HCT116 (cell line): ENCODE measurements at places on chromosomes 16 and 17.
A peak's percentile ranks its signal among the peaks of the same experiment; 100 is the strongest.

DNA sequence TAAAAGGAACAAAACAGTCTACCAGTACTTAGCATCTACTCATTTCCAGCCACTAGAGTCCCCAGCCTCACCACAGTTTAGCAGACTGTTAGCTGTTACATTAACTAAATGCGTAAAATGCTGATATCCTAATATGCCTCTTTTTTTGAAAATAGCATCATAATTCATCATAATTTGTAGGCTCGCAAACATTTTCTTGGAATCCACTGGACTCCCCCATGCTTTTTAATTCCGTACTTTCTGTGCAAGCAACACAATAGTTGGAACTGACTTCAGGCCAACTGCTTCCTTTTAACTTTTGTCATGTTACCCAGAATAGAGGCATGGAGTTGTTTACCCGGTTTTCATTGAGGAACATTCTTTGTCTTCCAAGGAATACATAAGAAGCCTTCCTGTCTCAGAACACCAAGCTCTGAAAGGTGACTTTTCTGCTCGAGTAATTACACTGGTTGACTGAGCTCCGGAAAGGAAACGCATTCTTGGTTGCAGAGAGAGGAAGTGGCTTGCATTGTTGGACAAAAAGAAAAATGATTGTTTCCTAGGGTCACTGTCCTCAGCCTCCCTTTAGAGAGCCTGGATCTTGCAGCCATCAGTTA, 30.9 kb upstream of the SEC14L1 start:
- no peaks in the 10 kb centered on the region for H3K4me1 ChIP-seq
- no peak for DNase-seq
- H3K27me3 ChIP-seq, result no peaks in the 10 kb centered on the region

GRCh38 chr16:86740298-86740697, 161.9 kb downstream of the FOXL1 start:
- H3K27ac ChIP-seq, result no peak overlapping the region
- H3K4me1 ChIP-seq, result peaks cover 2% of the 10 kb centered on the region; the same call in 1 of the 2 replicates
- no peak for DNase-seq
- H3K36me3 ChIP-seq, result no peaks in the 10 kb centered on the region
- H3K27me3 ChIP-seq, result no peaks in the 10 kb centered on the region; the same call in 1 of the 2 replicates
- no peak overlapping the region for H3K4me3 ChIP-seq

DNA sequence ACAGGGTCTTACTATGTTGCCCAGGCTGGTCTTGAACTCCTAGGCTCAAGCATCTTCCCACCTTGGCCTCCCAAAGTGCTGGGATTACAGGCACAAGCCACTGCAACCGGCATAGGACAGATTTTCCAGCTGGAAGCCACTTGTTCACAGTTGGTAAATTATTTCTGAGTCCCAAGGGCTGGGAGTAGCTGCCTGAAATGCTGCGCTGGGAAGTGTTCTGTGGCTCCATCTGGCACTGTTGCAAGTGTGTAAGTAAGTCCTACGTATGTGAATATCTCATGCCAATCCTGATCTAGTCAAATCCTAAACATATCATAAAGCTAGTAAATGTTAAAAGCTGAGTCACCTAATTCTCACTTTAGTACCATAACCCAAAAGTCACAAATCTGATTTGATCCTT, 48.1 kb downstream of the YWHAE start:
- DNase-seq, result no peak
- peaks cover 39% of the 10 kb centered on the region for H3K36me3 ChIP-seq
- no peak overlapping the region for H3K4me3 ChIP-seq
- no peaks in the 10 kb centered on the region for H3K27me3 ChIP-seq

DNA sequence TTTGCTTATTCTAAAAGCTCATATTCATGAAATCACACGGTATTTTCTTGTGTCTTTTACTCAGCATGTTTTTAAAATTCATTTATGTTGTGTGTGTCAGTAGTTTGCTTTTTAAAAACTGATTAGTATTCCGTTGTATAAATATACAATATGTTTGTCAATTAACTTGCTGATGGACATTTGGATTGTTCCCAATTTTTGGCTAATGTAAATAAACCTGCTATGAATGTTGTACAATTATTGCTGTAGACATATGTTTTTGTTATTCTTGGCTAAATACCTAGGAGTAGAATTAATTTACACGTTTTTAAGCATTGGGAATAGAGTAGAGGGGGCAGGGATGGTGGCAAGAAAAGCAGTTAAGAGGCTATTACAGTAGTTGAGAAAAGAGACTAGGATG, 199.5 kb upstream of the CCL2 start:
- no peaks in the 10 kb centered on the region for H3K36me3 ChIP-seq
- H3K27ac ChIP-seq, result no peak overlapping the region
- no peaks in the 10 kb centered on the region for H3K27me3 ChIP-seq
- DNase-seq, result no peak
- H3K4me3 ChIP-seq, result no peak overlapping the region

GRCh38 chr16:88282564-88283395, 100.0 kb upstream of the ZNF469 start:
- no peak overlapping the region for H3K27ac ChIP-seq
- H3K27me3 ChIP-seq, result peaks cover 7% of the 10 kb centered on the region; the same call in 1 of the 2 replicates
- H3K4me1 ChIP-seq, result peaks cover 7% of the 10 kb centered on the region; the same call in 1 of the 2 replicates
- H3K4me3 ChIP-seq, result no peak overlapping the region
- no peak for DNase-seq
- no peaks in the 10 kb centered on the region for H3K36me3 ChIP-seq

DNA sequence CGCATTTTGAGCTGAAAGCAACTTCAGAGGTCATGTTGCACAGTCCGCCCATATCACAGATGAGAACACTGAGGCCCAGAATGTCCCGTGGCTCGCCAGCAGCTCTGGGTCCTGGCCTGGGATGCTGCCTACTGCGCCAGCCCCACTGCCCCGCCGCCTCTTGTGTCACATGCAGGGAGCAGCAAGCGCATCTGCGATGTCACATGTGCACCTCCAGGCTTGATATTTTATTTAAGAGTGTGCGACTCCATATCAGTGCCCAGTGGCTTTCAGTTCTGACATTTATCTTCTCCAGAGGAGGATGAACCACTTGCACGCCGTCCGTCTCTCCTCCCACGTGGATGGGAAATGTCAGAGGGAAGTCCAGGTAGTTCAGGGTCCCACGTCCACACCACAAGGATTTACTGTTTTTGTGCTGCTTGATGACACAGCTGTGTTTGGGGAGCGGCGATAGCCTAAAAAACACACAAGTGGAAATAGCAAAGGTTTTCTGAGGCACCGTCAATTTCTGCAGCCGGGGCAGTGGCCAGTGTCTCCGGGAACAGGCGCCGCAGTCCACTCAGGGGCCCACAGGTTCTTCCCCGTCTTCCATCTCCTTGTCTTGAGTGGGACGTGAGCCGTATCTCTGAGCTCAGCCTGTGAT, 7.0 kb upstream of the RBFOX3 start:
- H3K36me3 ChIP-seq, result no peaks in the 10 kb centered on the region
- peaks cover 57% of the 10 kb centered on the region for H3K27me3 ChIP-seq
- no peak overlapping the region for H3K4me3 ChIP-seq
- no peak for DNase-seq
- no peak overlapping the region for H3K27ac ChIP-seq

DNA sequence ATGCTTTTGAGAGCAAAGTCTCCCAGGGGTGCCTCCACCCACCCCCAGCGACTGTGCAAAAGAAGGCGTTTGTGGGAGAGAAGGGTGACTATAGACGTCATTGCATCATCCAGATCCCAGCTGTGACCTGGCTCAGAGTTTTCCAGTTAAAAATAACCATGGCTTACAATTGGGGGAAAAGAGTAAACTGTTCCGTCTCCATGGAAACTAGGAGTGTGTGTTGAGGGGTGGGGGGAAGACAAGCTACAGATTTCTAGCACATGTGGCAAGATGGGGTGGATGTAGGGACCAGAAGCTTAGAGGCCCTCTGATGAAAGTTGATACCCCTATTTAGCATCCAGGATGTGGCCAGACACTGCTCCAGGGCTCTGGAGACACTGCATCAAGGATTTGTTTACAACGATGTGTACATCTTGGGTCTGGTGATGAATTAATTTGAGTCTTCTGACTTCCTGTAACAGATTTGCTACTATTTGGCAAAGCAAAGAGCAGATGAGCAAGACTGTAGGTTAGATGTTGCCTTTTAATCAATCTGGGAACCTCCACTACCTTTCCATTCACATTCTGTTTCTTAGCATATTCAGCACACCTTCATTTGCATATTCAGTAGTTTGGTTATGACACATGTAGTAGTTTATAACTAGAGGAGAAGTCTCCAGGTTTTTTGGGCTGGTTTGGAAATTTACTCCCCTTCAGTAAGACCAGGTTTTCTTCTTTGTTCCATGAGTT, 6.2 kb upstream of the DUSP14 start:
- DNase-seq, result no peak
- H3K4me1 ChIP-seq, result peaks cover 33% of the 10 kb centered on the region
- no peak overlapping the region for H3K4me3 ChIP-seq
- H3K36me3 ChIP-seq, result 0 out of 2 replicates have a peak, but pooled peaks cover 3% of the 10 kb centered on the region
- H3K27ac ChIP-seq, result no peak overlapping the region
- H3K27me3 ChIP-seq, result no peaks in the 10 kb centered on the region

- no peaks in the 10 kb centered on the region for H3K36me3 ChIP-seq
- H3K4me3 ChIP-seq, result no peak overlapping the region
- H3K27me3 ChIP-seq, result no peaks in the 10 kb centered on the region
- H3K27ac ChIP-seq, result no peak overlapping the region
Measured at GRCh38 chr16:78249832-78250231, 150.4 kb downstream of the WWOX start.

- no peak for DNase-seq
- H3K36me3 ChIP-seq, result no peaks in the 10 kb centered on the region
- H3K27ac ChIP-seq, result no peak overlapping the region
- H3K4me1 ChIP-seq, result peaks cover 36% of the 10 kb centered on the region
- no peak overlapping the region for H3K4me3 ChIP-seq
- no peaks in the 10 kb centered on the region for H3K27me3 ChIP-seq
Measured at GRCh38 chr17:67639979-67640378, 77.8 kb upstream of the NOL11 start.

DNA sequence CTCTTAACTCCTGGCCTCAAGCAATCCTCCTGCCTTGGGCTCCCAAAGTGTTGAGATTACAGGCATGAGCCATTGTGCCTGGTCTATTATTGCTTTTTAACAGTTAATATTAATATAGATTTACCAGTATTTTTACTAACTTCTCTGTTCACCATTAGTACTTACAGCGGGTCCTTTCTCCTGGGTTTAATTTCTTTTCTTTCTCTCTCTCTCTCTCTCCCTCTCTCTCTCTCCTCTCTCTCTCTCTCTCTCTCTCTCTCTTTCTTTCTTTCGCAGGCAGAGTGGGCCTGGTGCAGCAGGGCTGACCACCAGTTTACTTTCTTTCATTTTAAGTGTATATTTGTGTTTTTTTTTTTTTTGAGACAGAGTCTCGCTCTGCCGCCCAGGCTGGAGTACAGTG, 14.7 kb upstream of the DHX40 start:
- no peaks in the 10 kb centered on the region for H3K36me3 ChIP-seq
- DNase-seq, result no peak
- no peaks in the 10 kb centered on the region for H3K27me3 ChIP-seq
- no peak overlapping the region for H3K4me3 ChIP-seq

DNA sequence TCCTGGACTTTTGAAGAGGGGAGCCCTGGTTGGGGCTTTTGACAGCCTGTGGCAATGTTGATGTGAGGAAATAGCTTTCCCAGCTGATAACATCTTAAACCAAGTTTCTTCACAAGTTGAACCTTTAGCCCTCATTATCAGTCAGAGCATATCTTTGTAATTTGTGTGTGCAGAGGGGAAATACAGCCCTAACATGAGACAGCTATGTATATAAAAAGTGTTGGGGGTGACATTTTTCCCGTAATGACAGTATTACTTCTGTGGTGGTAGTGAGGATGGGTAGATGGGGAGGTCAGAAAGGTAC, 221.1 kb downstream of the FTO start:
- H3K4me1 ChIP-seq, result no peaks in the 10 kb centered on the region
- H3K36me3 ChIP-seq, result no peaks in the 10 kb centered on the region
- H3K27ac ChIP-seq, result no peak overlapping the region
- DNase-seq, result no peak
- no peaks in the 10 kb centered on the region for H3K27me3 ChIP-seq
- H3K4me3 ChIP-seq, result no peak overlapping the region

GRCh38 chr16:82832821-82833220, 206.1 kb downstream of the CDH13 start:
- no peaks in the 10 kb centered on the region for H3K36me3 ChIP-seq
- no peak overlapping the region for H3K4me3 ChIP-seq
- H3K27me3 ChIP-seq, result no peaks in the 10 kb centered on the region
- DNase-seq, result no peak
- no peak overlapping the region for H3K27ac ChIP-seq

- no peak overlapping the region for H3K4me3 ChIP-seq
- no peak for DNase-seq
- H3K27ac ChIP-seq, result no peak overlapping the region
- H3K36me3 ChIP-seq, result no peaks in the 10 kb centered on the region
- no peaks in the 10 kb centered on the region for H3K27me3 ChIP-seq
Measured at GRCh38 chr17:185445-186138, 4.1 kb upstream of the DOC2B start.

DNA sequence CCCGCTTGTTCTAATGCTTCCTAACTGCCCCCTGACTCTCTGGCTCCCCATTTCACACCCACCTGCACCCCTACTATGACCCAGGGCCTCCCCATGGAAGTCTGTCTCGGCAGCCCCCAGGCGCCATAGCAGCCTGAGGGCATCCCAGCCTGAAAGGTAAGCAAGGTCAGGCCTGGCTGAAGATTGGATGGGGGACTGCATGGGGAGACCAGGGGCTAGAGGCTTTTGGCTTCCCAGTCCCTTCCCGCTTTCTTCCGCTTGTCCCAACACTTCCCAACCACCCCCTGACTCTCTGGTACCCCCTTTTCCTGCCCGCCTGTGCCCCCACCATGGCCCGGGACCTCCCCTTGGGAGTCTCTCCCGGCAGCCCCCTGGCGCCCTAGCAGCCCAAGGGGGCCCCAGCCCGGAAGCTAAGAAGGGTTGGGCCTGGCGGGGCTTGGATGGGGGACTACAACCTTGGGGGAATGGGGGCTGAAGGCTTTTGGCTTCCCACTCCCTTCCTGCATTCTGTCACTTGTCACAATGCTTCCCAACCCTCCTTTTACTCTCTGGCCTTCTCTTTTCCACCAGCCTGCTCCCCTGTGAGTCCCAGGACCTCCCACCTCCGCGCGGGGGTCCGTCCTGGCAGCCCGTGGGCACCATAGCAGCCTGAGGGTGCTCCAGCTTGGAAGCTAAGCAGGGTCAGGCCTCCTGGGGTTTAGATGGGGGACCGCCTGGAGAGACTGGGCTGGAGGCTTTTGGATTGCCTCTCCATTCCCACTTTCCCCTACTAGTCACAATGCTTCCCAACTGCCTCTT, 2288.4 kb downstream of the TP53TG3F start:
- no peaks in the 10 kb centered on the region for H3K27me3 ChIP-seq
- H3K36me3 ChIP-seq, result no peaks in the 10 kb centered on the region
- no peak for DNase-seq
- no peak overlapping the region for H3K4me3 ChIP-seq
- no peak overlapping the region for H3K27ac ChIP-seq

- H3K27ac ChIP-seq, result no peak overlapping the region
- no peaks in the 10 kb centered on the region for H3K4me1 ChIP-seq
- H3K36me3 ChIP-seq, result peaks cover 40% of the 10 kb centered on the region; the same call in 1 of the 2 replicates
Measured at GRCh38 chr17:1473170-1473569, 17.1 kb upstream of the CRK start.

DNA sequence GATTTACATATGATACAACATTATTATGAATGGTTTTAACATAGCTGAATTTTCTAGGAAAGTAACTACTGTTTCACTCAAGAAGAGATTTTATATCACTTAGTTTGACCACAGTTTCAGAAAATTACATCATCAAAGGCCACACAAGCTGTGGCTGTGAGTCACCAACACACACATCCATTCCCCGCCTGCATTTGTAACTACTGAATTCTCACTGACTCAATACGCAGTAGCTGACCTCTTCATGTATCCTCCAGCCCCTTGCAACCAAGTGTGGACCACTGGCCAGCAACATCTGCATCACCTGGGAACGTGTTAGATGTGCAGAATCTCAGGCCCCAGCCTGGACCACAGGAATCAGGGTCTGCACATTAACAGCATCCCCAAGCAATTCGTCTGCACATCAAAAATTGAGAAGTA, 197.6 kb downstream of the XYLT1 start:
- H3K36me3 ChIP-seq, result no peaks in the 10 kb centered on the region
- peaks cover 40% of the 10 kb centered on the region for H3K4me1 ChIP-seq
- H3K27ac ChIP-seq, result no peak overlapping the region
- DNase-seq, result peak; percentile 69
- H3K4me3 ChIP-seq, result no peak overlapping the region
